ENCODE measurements at places on chromosomes 2 and 18. TPM values are rescaled to one million over a fixed set of nuclear protein-coding genes. Genes with fewer than 3 reads are reported as not detected.

DNA sequence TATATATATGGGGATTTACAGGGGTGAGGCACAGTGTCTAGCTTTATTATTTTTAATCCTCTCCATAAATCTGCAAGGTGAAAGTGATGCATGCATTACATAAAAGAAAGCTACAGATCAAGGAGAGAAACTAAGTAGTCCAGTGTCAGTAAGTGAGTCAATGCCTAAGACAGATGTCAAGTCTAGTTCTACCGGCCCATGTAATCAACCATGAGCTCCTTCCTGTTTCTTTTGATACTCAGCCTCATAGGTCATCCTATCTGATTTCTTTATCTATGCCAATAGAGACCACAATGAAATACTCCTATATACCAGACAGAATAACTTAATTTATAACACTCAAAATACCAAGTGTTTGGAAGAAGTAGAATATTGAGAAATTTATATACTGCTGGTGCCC, 20.2 kb upstream of the GYPC start:
- H3K27me3 ChIP-seq = no peaks in the 10 kb centered on the region
- H3K36me3 ChIP-seq = no peaks in the 10 kb centered on the region
- no peak overlapping the region for H3K4me3 ChIP-seq
- DNase-seq = no peak
- no peak overlapping the region for H3K27ac ChIP-seq

Gene GDF7
- not detected for polyA plus RNA-seq

DNA sequence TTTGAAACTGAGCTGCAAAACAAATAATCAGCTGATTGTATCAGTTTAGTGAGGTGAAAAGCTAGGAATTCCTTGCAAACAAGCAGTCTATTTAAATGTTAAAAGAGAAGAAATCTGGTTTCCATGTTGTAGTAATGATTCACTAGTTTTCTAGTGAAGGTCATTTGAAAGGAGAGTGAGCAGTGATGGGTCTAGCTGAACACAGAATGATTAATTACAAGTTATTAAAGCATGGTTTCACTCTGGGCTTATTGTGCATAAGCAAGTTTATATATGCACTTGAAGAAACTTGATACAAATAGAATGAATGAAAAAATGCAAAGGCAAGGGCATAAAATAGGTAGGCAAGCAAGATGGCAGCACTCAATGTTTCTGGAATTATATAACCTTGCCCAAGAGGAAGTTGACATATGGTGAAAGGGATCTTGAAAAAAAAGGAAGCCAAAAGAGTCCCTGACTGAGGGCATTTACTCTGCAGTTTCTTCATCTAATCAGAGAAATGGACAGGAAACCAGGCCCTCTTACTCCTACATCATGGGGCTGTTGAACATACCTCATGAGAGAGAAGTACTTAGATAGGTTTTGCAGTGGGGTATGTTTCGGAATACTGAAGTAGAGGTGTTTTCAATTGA, 53.2 kb downstream of the PLCL1 start:
- DNase-seq = no peak
- no peaks in the 10 kb centered on the region for H3K36me3 ChIP-seq
- H3K4me1 ChIP-seq = no peaks in the 10 kb centered on the region
- H3K27me3 ChIP-seq = no peaks in the 10 kb centered on the region

- H3K4me3 ChIP-seq = no peak overlapping the region
- no peaks in the 10 kb centered on the region for H3K27me3 ChIP-seq
- no peaks in the 10 kb centered on the region for H3K36me3 ChIP-seq
- H3K4me1 ChIP-seq = no peaks in the 10 kb centered on the region
- H3K27ac ChIP-seq = no peak overlapping the region
Measured at GRCh38 chr2:107542314-107542740, 284.4 kb upstream of the RGPD4 start.

Gene ACADL
- 0.03 TPM for polyA plus RNA-seq

Gene RRM2
- polyA plus RNA-seq = 34.1 TPM

DNA sequence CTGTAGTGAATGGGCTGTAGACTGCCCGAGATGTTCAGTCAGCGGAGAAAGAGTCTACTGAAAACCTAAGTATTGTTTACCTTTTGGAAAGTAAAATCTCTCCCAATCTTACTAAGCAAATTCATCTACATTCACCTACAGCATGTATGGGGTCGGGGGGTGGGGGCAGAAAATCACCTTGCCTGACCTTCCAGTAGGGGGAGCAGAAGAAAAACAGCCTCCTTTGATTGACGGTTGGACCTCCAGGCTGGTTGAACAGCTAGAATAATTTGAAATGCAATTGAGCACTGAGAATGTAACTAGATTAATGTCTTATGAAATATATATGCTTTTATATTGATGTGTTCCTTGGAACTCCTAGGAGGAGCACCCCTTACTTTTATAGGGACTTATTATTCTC, 10.0 kb downstream of the LRATD1 start:
- no peaks in the 10 kb centered on the region for H3K36me3 ChIP-seq
- H3K4me3 ChIP-seq = no peak overlapping the region
- no peaks in the 10 kb centered on the region for H3K4me1 ChIP-seq
- no peak for DNase-seq
- no peaks in the 10 kb centered on the region for H3K27me3 ChIP-seq

Gene DSC3
- polyA plus RNA-seq = 103 TPM
